ENCODE measurements at places on chromosomes 2 and 18.

DNA sequence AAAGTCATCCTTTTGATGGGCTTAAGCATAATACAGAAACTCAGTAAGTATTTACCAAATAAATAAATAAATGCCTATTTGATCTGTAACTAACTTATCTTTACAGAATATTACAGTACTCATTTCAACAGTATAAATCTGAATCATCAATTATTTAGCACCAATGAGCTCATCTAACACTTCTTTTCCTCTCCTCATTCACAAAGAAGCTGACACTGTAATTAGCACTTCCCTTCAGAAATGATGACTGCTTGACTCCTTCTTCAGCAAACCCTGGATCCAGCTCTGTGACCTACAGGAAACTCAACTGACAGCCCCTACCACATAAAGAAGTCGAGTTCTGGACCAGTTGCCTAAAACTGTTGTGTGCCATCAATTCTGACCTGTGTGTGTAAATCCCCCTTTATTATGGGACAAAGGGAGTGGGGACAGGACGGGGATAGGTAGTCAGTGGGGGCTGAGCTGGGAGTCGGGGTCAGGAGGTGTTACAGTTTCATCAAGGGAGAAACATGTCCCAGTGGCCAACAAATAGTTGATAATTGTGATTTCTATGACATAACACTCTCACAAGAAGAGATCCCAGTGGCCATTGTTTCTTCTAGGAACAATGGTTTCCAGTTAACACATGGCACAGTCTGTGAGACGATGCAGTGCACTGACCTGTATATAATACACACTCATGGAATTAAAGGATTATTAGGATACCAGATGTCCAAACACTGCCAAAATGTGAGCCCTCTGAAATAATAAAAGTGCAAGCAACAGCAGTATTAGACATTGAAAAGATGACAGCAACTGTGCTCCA is 68.7 kb downstream of the STK39 start:
- no peak for DNase-seq

- no peak for DNase-seq
Measured at GRCh38 chr2:75047992-75048625, 89.7 kb downstream of the POLE4 start.

GRCh38 chr2:36570416-36570815 is 27.6 kb downstream of the FEZ2 start:
- DNase-seq: no peak

DNA sequence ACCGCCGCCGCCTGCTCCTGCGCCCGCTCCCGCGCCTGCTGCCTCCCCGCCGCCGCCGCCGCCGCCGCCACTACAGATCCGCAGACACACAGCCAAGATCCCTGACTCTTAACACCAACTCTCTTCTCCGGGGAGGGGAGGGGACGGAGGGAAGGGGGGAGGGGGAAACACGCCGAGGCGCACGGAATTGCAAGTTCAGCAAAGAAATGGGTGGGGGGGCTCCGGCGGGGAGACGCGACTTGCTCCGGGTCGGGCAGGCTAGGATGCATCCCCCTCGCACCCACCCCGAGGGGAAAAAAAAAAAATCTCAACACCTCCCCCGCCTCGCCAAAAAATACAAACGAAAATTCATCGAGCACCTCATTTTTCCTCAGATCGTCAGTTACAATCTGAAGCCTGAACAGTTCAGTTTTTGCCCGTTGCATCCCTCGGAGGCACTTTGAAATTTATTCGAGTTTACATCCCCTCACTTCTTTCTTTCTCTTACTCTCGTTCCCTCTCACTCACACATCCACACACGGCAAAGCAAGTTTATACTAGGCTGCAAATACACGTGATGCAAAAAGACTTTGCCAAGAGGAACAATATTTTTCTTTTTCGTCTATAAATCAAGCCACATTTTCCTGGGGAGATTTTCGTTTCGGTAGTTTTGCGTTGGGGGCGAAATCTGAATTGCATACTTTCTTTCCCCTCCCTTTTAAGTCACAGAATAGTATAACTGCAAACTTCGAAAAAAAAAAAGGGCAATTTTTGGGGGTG is at the start of gene TCF4:
TCF4 (minus strand) TSS at position 82 of the 759 bp plus-strand sequence. CDS start 1,076 bp downstream, outside the sequence.
- no peak for DNase-seq

- DNase-seq: no peak
Measured at GRCh38 chr2:59538398-59538911, 1015.0 kb downstream of the BCL11A start.
